ENCODE measurements at places on chromosomes 13 and 19.

- DNase-seq, result no peak
Observed at GRCh38 chr13:75931116-75931515, 295.0 kb downstream of the LMO7 start.

DNA sequence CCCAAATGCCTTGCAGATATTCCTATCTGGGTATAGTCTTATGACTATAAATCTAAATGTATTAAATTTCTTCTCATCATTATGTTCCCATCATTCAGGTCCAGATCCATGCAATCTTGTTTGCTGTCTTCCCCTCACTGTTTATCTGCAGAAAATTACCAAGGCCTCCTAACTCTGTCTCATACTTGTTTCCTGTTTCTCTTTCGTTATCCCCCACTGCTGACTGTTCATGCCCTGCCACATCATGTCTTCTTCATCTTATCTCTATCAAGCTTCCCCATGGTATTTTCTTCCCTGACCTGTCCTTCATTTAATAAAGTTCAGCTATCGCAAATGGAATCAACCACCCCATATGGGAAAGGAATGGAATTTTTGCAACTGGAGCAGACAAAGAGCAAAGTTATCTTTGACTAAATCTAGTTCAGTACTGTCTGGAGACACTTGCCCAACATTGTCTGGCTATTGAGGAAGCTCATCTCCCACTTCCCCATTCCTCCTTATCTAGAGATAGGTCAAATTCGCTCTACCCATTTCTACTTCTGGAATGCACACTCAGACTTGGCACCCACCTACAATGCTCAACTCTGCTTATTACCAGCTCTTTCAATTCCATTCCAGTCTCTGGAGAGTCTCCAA lies 1358.1 kb downstream of the EFNB2 start:
- no peak for DNase-seq

GRCh38 chr19:43524922-43525835 lies 1.8 kb downstream of the ETHE1 start:
- no peak for DNase-seq

GRCh38 chr19:41264581-41265394 lies 616 bp downstream of the HNRNPUL1 start:
- DNase-seq, result peak; percentile 48

- no peak for DNase-seq
Observed at GRCh38 chr19:46514589-46515289, 19.1 kb upstream of the PNMA8B start.

GRCh38 chr19:49907745-49908446 lies 11.2 kb upstream of the IL4I1 start:
- DNase-seq, result no peak

DNA sequence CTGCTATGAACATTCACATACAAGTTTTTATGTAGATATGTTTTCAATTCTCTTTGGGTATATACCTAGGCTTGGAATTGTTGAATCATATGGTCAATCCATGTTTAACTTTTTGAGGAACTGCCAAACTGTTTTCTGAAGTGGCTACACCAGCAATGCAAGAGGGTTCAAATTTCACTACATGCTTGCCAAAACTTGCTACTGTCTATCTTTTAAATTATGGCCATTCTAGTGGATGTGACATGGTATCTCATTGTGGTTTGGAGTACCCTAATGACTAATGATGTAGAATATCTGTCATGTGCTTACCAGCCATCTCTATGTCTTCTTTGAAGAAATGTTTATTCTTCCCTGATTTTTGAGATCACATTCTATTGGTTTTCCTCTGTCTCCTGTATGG lies 860.3 kb downstream of the DIAPH3 start:
- DNase-seq, result no peak

- no peak for DNase-seq
Observed at GRCh38 chr19:48318286-48318987, 6.9 kb upstream of the EMP3 start.

GRCh38 chr13:94212196-94212595 lies 267.3 kb downstream of the DCT start:
- DNase-seq, result no peak

DNA sequence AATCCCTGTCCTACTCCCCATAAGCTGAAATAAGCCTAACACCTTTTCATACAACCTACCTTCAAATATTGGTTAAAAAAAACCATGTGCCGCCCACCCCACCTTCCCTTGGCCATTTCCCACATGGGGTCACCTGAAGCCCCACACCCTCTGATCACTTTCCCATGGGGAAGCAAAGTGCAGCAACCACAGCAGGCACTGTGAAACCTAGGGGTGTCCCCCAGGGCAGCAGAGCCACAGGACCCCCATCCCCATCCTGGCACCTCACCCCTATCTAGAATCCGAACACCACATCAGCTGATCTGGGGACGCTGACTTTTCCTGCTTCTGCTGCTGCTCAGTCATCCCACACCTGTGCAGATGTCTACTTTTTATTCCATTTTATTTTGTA lies 19.9 kb downstream of the CEACAM21 start:
- DNase-seq, result no peak

- no peak for DNase-seq
Observed at GRCh38 chr13:26221399-26221720, 754 bp downstream of the RNF6 start.

- DNase-seq, result no peak
Observed at GRCh38 chr13:31793246-31793645, 53.9 kb downstream of the RXFP2 start.

DNA sequence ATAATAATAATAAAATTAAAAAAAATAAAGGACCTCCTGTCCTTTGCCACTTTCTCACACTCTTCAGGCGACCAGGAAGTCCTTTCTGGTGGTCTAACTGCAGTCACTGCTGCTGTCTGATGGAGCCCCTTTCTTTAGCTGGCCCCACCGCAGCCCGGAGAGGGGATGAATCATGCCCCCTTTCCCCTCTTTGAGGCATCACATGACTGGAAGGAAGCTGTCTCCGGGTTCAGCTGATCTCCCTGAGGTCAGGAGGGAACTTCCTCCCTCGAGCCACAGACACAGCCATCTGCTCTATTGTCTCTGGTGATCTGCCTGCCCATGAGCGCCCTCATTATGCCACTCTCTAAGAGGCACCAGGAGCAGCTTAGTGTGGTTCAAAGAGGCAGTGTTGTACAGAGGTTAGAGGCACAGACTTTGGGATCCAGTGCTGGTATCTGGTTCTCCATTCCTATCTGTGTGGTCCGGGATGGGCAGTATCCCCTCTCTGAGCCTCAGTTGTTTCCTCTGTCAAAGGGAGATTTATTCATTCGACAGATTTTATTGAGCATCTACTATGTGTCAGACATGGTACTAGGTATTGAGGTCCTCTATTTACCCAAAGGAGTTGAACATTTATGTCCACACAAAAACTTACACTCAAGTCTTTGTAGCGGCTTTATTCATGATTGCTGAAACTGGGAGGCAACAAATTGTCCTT lies 30.0 kb downstream of the VAV1 start:
- DNase-seq, result no peak

DNA sequence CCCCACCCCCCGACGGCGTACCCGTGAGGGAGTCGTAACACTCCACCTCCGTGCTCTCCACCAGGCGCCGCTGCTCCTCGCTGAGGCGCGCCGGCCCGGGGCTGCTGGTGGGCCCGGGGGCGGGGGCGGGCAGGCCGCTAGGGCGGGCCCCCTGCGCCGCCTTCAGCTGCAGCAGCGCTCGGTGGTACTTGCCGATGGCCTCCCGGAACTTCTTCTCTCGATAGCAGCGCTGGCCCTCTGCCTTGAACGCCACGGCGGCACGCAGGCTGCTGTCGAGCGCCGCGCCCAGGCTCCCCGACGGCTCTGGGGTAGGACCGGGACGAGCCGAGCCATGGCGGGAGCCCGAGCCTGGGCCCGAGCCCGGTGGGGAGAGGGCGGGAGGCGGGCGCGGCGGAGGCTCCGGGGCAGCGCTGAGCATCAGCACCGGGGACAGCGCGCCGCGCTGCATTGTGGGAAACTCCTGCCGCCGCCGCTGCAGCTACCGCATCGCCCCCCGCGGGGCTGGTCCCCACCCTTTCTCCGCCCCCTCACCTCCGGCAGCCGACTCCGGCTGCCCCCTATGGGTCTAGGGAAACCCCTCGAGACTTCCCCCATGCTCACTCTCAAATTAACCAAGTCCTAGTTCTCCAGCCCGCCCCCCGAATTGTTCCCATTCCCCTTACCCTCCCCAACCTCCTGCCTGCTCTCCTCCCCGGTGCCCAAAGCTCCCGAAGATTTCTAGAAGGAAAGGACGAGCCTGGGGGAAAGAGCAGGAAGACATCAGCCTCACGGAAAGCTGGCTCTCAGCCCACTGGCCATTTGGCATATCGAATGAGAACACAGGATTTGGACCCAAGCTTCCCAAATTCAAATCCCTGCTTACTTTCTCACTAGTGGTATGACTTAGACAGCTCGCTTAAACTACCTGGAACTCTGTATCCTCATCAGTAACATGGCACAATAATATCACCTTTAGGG lies at the start of gene TTC9B:
Gene TTC9B (minus strand): TSS at position 451 of the 957 bp plus-strand sequence. CDS start 3 bp downstream, at position 448.
- DNase-seq, result no peak

GRCh38 chr19:48394331-48395169 lies 1.1 kb downstream of the GRIN2D start:
- DNase-seq, result no peak

DNA sequence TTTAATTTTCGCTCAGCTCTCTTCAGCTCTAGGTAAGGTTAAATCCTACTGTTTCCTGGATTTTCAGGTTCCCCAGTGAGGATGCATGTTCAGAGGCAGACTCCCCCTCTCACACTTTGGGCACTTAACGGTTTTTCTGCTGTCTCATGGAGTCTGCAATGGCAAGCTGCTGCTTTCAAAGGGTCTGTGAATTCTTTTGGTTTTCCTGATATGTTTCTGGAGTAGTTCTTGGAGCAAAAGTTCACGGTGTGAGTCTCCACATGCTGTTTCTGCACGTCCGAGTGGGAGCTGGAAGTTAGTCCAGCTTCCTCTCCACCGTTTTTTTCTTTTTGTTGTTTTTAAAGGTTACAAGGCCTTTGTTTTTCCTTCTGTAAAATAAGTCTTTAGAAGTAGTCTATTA lies 35.4 kb downstream of the DNAJC15 start:
- DNase-seq, result no peak

GRCh38 chr19:17847538-17848366 lies at the start of gene JAK3:
Gene JAK3 (minus strand): TSS chr19:17847982. CDS start chr19:17844417, 3,565 bp downstream.
- peak; percentile 85 for DNase-seq

- DNase-seq, result no peak
Observed at GRCh38 chr19:38891771-38892170, 7.6 kb downstream of the SIRT2 start.

DNA sequence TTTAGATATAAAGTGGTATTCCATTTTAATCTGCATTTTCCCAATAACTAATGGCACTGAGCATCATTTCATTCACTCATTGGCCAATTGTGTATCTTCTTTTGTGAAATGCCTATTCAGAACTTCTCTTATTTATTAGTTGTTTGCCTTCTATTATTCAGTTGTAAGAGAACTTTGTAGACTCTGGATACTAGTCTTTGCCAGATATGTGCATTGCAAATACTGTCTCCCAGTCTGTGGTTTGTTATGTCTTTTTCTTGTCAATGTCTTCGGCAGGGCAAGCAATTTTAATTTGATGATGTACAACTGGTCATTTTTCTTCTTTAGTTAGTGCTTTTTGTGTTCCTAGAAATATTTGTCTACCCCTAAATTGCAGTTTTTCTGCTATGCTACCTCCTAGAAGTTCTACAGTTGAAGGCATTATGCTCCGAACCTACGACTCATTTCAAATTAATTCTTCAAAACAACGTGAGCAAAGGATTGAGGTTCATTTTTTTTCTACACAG lies 115.9 kb downstream of the TSHZ3 start:
- no peak for DNase-seq

DNA sequence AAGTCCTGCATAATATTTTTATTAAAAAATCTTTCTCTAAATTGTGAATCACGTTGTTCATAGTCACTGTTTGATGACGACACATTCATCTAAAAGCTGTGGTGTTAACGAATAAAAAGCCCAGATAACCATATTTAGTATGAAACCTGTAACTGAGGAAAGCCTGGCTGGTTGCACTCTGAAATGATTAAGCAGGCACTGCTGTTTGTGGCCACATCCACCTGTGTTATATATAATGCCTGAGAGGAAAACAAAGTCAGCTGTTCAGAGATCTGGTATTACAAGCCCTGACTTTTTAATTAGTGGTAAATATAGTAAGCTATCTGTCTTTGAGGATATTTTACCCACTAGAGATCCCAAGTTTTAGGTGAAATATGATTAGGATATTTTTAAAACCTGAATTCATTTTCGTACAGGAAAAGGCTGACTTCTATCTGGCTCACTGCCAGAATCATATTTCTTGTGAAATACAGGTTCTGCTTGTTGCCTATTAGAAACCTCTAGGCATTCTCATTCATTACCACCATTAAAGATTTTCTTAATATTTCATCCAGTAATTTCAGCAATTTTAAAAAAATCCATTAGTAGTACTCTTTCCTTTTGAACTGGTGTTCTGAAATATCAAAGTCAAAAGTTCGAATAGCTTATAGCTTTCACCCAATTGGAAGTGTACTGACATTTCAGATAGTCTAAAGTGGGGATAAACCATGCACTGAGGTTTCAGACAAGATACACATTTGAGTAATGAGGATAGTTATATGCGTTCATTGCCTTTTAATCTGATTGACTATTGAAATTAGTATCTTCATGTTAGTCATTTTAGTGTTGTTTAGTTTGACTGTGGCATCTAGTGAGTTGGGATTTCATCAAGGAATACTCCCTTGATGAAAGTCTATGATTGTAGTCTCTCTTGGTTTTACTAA lies 79.7 kb downstream of the LMO7 start:
- DNase-seq, result no peak

DNA sequence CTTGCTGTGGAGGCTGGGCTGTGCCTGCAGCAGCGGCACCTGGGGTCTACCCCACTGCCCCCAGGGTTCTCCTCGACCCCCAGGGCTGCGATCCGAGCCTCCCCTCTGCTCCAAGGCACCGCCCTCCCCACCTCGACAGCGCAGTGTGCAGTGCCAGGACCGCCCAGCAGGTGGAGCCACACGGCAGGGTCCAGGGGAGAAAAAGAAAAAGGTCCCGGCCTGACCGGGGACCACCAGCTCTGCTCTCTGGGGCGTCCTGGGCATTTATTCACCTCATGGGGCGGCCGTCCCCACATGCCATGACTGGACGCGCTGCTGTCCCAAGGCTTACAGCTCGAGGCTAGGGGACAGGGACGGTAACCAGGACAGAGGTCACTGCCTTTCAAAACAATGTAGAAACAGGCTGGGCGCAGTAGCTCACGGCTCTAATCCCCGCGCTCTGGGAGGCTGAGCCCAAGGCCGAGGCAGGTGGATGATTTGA lies 10.6 kb downstream of the REXO1 start:
- peak; percentile 97 for DNase-seq

GRCh38 chr13:48263196-48263595 lies 30.2 kb downstream of the ITM2B start:
- DNase-seq, result no peak

DNA sequence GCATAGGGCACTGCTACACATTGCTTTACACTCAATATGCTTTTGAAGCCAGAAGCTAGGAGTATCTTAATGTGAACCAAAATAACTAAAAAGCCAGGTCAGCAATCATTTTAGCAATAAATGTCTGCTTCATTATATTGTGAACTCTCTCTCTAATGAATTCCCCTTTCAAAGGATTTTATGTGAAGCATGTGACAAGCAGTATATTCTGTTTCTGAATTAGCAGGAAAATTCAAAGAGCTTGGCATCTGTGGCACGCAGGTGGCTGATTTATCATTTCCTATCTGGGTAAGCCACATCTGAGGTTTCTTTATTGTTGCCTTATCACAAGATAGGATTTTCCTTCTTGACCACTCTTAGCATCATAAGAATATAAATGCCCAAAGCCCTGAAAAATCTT lies 56.8 kb upstream of the KLF12 start:
- DNase-seq, result no peak
